ENCODE measurements at places on chromosomes 7 and 10.

DNA sequence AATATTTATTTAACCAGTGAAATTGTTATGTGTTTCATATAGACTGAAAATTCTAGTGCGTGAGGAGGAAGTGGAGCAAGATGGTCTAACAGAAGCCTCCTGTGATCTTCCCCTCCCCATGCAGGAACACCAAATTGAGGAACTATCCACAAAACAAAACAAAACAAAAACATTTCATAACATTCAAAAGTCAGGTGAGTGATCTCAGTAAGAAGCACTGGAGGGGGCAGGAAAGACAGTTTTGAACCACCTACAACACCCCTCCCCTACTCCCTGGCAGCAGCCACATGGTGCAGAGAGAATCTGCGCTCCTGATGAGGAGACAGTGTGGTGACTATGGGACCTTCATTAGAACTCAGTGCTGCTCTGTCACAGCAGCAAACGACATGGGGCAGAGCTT lies 221.9 kb upstream of the SEMA3C start:
- DNase-seq = no peak

- DNase-seq = no peak
These were observed 49.6 kb upstream of the CSTF2T start for GRCh38 chr10:51748959-51749358.

- DNase-seq = no peak
These were observed 98.3 kb downstream of the CDH23 start for GRCh38 chr10:71494980-71495381.

DNA sequence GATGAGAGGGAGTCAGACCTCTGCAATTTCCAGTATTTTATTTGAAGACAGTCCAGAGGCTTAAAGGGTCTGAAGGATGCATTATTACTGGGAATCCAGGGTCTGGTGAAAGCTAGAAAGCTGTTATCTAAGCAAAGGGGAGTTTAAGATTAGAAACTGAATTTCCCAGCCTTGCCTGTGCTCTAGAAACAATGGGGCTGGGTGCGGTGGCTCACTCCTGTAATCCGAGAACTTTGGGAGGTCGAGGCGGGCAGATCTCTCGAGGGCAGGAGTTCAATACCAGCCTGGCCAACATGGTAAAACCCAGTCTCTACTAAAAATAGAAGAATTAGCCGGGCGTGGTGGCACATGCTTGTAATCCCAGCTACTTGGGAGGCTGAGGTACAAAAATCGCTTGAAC lies 71.5 kb upstream of the ANLN start:
- no peak for DNase-seq

- no peak for DNase-seq
These were observed 19.4 kb upstream of the EPHB6 start for GRCh38 chr7:142835487-142835886.

DNA sequence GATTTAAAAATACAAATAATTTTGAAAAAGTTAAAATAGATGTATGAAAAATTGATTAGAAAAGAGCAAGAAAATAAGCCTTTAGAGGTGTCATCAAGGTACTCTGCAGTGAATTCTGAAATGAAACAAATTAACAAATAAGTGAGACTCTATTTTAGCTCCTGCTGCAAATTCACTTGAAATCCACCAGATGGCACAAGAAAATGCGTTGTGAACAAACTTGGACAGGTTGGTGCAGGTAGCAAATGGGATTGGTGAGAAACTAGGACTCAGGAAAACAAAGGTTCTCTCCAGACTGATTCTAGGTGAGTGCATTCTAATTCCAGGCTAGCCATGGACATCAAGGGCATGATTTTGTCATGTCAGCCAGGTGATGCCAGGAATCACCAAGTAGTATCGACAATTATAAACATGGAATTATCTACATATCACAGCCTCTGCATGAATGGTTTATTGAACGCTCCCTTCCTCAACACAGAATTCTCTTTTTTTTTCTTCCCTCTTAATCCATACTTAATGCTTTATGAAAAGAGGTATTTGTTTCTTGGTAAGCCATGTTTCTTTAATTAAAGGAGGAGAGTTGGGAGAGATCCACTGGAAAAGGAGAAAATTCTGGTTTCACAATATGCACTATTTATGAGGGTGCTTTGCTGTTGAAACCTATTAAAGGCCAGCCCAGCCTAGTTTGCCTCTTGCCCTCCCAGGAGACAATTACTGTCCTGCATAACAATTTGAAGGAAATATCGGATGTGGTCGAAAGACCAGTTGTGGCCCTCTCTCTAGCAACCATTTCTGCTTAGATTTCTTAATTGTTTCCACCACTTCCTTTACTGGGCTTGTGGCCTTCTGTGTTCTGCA lies 118.1 kb downstream of the ZNF365 start:
- no peak for DNase-seq

- DNase-seq = no peak
These were observed 54.0 kb downstream of the ADAM12 start for GRCh38 chr10:126334272-126334671.

DNA sequence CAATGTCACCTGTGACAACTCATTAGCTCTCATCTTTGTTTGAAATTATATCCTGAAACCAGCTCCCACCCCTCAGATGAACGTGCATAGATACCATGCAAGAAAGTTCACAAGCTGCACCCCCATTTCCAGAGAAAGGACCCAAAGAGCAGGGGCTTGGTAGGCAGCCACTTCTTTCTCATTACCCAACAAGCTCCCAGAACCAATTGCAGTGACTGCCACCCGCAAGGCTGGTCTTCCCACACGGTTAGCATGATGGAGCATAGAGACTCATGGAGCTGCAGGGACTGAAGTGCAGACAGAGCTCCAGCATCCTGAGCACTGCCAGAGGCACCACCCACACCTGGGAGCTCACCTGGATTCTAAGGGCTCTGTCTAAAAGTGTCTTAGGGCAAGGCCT lies 28.5 kb downstream of the FRMPD2 start:
- DNase-seq = no peak

- no peak for DNase-seq
These were observed 98.5 kb upstream of the LRRTM3 start for GRCh38 chr10:66827353-66827752.

- no peak for DNase-seq
These were observed 1303.0 kb downstream of the GATA3 start for GRCh38 chr10:9357471-9357870.

GRCh38 chr7:102426268-102427018 lies 6.9 kb upstream of the ORAI2 start:
- DNase-seq = peak; percentile 85

Measured in activated T-cell treated with anti-CD3 and anti-CD28 coated beads, Interleukin-2, amount 50 U/mL, for 72 hours (primary cell).